Left kidney (tissue), 8 donors: ENCODE measurements at places on chromosomes 11 and 22.

DNA sequence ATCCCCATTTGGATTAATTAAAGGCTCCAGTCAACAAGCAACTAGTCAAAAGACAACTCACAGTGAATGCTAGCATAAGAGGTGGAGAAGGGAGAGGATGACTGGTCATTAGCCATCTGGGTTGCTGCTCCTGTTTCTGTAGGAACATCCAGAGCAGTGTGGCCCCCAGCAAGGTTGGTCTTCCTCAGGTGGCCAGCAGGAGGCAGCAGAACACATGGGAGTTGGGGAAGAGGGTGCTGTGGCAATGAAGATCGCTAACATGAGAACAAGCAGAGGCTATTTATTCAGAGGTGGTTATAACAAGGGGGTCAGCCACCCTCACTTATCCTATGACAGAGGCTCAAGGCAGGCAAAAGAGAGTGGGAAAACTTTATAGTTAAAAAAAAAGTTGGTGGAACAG, 21.3 kb downstream of the IZUMO1R start:
- no peak for DNase-seq

- DNase-seq = no peak
Measured at GRCh38 chr11:103893371-103893770, 143.1 kb upstream of the DDI1 start.

DNA sequence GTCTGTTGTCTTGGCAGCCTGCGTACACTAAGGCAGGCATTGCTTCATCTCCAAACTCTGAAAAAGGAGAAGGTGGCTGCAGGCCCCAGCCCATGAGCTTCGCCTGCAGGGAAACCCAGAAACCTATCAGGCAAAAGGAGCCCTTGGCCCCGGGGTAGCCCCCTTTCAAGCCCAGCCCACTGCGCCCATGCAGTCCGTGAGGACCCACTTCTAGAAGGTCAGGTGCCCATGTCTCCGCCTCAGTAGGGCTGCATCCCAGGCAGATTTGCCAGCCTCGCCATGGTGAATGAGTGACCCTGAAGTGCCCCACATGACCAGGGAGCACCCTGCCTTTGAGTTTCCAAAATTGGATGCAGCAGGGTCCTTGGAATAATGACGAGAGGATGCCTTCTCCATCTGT, 1158.4 kb downstream of the BRD1 start:
- no peak for DNase-seq

DNA sequence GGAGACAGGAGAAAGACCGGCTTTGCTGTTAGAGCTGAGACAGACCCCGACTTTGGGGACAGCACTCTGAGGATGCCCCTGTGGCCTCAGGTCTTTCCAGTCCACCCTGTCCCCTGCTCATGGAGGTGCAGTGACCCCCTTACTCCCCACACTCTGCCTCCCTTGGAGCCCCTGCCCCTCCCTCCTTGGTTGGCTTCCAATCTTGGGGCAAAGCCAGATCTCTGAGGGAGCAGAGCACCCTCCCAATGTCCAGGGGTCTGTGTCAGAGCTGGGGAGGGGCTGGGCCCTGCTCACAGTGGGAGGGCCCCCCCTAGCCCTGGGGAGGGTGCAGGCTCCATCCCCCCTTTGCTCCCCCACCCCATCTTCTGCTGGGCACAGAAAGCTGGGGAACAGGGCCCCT, 50.0 kb downstream of the IGLL1 start:
- no peak for DNase-seq

DNA sequence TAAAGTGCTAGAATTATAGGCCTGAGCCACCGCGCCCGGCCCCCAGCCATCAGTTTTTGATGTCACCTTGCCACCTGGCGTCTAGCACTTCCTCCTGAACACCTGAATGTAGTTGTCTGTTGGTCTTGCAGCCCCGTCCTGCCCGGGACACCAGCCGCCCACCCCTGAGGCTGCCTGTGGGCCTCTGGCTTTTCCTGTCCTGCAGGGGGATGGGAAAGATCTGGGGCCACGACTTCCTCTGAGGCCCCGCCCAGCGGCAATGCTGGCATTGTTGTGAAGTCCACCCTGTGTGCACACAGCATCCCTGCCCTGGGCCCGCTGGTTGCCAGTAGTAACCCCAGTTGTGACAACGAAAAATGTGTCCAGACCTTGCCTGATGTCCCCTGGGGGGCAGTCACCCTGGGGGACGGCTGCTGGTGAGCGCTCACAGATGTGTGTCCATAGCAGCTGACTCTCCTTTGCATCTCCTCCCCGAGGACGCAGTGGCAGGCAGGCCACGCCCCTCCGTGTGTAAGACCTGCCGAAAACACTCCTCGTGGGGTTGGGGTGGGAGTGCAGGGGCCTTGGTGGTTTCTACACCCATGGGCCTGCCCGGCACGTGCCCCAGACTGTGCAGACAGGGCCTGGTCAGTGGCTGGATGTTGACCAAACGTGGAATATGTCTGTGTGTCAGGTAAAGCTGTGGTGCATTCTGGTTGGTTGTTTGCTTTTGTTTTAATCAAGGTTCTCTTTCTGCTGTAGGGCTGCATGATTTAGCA, 6.8 kb downstream of the SELENOO start:
- no peak for DNase-seq

DNA sequence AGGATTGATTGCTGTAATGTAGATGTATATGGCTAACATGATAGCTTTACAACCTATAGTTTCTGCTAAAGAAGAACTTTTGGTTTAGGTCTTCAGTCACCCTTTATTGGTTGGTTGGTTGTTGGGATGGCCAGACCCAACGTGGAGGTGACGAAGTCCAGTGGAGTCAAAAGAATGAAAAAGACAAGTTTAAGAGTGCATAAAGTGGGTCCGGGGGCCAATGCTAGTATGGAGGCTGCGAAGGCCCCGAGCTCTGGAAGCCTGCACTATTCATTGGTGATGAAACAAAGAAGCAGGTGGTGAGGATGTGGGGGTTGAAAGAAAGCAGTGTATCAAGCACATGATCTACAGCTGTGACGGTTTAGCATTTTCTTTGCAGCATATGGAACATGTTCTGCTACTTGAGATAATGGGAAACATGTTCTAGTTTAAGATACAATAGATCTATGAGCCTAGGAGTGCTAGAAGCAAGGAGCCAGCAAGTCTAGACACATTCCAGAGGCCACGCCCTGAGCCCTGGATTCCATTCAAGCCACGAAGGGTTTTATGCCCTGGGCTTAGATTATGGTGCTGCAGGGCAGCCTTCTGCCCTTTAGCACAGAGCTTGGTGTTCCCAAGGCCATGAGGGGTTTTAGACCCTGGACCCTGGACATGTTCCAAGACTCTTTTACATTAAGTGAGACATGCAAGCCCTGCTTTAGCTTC, 6.3 kb downstream of the TCP11L1 start:
- no peak for DNase-seq
